ENCODE measurements at places on chromosomes 7 and 10.
A peak's percentile ranks its signal among the peaks of the same experiment; 100 is the strongest.

DNA sequence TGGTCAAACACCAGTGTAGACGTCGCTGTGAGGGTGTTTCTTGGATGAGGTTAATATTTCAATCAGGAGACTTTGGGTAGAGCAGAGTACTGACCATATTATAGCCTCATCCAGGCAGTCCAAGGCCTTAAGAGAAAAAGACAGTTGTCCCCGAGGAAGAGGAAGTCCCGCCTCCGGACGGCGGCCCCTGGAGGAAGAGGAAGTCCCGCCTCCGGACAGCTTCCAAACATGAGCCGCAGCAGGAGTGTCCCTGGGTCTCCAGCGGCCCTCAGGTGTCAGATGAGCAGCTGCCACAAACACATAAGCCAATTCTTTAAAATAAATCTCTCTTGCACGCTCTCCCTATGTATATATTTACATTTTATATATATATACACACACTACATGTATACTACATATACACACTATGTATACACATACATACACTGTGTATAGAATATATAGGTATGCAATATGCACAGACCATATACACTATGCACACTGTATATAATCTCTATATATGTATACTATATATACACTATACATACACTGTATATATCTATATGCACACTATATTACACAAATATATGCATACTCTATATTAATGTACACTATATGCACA is 37.5 kb downstream of the PWWP2B start:
- DNase-seq, result peak; percentile 79

DNA sequence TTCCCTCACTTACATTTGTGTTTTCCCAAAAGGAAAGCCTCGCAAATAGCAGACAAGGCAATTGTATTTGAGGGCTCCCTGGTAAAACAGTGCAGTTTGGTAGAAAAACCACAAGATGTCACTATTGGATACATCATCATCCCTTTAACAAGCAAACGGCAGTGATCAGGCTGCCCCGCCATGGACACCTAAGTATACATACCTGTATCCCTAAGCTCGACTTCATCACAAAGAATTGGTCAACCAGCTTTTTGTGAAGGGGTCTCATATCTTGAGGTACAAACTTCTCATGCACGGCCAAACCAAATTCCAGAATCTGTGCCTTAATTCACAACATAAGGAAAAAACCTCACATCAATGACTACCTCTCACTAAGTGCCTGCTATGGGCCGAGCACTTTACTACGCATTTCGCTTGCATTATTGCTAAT is 179.5 kb upstream of the IMMP2L start:
- peak; percentile 70 for DNase-seq

DNA sequence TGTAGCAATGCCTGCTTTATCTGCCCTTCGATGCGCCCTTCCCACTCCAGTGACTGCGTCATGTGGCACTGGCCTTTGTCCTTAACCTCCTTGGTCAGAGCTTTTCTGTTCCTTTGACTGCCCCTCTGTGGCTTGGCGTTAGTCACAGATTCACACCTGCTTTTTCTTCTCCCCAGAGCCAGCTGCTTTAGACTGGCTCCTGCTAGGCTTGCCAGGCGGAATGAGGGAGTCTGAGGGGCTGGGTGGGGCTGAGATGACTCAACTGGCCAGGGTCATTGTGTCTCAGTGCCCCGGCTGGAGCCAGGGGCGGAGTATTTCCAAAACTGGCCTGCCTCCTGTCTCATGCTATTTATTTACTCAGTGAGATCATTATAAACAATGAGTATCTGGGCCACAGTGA is 194.1 kb downstream of the EMX2 start:
- no peak for DNase-seq

GRCh38 chr10:73413108-73413527 is 740 bp downstream of the ANXA7 start:
- peak; percentile 67 for DNase-seq

DNA sequence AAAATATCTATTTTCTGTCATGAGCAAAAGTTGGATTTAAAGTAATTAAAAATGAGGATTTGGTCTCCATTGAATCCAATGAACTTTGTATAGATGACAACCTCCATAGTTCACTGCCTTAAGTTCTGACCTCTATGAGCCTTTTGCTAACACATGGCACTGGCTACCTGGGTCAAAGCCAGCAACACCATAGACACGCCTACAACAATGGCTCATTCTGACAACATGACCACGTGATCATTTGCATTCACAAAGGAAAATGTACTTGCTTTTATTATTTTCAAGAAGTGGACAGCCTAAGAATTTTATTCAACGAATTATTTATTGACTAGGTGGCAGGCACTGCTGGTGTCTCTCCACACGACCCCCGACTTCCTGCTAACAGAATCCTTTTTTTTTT is 90.6 kb downstream of the CARD11 start:
- DNase-seq, result no peak

- no peak for DNase-seq
Observed at GRCh38 chr10:97494151-97494550, 4.1 kb downstream of the MMS19 start.

DNA sequence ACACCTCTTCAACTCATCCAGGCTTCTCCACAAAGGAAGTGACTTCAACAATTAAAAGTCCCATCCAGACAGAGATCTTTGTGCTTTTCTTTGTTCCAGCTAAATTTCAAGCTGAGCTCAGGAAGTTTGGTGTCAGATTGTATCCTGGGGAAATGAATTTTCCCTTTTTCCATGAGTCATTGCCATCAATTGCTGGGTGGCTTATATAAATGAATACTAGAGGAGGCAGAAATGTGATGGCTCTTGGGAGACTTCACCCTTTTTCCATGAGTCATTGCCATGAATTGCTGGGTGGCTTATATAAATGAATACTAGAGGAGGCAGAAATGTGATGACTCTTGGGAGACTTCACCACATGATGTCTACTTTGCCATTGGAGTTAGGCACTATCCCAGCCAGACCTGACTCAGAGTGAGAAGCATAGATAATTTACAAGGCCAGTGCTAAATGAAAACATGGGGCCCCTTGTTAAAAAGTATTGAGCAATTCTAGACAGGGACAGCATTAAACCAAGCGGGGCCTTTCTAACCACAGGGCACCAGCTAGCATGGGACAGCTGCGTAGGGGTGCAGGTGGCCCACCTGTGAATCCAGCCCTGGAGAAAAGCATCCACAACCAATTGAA is 339.2 kb upstream of the PODXL start:
- no peak for DNase-seq

DNA sequence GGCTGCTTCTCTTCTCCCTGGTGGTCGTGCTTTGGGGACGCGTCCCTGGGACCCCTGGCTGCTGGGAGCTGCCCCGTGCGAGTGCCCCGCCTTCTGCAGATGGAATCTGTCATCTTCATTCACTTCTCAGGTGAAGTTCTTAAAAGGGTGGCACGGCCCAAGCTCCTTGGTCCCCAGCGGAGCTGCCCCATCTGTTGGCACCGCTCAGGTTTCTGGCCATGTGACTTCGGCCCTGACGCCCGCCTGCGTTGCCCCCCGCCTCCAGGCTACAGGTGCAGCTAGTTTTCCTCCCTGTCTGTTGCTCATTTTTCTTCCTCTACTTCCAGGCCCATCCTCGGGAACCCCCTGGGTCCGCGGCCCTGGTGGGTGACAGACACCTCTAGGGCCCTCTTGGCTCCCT is 6.8 kb upstream of the NKX6-2 start:
- DNase-seq, result no peak

- DNase-seq, result no peak
Observed at GRCh38 chr10:111874576-111874975, 309.0 kb downstream of the GPAM start.

DNA sequence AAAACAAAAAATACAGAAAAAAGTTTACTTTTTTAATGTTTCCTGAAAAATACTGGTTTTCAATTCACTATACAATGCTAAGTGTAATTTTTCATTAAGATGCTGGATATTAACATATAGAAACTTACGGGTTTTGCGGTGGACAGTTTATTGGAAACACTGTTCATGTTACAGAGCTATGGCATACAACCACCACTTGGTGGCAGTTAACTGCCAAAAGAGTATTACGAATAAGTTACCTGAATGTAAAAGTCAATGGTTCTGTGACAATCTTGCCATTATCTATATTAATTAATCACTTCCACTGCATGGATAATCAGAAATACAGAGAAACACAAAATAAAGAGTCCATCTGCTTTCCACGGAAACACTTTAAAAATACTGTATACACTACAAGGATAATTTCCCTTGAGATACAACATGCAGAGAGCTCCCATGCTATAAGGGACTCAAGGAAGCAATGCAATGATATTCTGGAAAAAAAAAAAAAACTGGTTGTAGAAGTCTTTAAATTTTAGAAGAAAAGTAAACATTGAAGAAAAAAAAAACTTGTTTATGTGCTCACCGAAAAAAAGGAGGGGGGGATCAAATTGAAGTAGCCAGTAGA is 97.0 kb downstream of the TPK1 start:
- DNase-seq, result peak; percentile 44

- no peak for DNase-seq
Observed at GRCh38 chr7:83415840-83416239, 233.1 kb downstream of the SEMA3E start.

DNA sequence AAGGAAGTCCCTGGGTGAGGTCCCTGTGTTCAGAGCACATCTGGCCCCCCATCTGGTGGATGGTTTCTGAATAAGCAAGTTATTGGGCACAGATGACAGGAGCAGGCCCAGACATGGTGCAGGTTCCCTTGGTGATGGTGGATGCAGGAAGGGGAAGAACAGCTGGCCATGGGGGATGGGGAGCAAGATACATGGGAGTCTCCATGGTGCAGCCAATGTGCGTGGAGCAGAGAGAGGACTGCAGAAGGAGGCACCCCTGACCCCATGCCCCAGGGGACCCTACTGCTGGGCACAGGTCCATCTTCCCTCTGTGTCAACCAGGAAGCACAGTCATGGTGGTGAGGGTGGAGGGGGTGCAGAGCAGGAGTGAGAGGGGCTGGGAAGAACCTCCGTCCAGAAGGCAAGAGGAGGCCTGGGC is 43.8 kb upstream of the RABGEF1 start:
- peak; percentile 19 for DNase-seq

DNA sequence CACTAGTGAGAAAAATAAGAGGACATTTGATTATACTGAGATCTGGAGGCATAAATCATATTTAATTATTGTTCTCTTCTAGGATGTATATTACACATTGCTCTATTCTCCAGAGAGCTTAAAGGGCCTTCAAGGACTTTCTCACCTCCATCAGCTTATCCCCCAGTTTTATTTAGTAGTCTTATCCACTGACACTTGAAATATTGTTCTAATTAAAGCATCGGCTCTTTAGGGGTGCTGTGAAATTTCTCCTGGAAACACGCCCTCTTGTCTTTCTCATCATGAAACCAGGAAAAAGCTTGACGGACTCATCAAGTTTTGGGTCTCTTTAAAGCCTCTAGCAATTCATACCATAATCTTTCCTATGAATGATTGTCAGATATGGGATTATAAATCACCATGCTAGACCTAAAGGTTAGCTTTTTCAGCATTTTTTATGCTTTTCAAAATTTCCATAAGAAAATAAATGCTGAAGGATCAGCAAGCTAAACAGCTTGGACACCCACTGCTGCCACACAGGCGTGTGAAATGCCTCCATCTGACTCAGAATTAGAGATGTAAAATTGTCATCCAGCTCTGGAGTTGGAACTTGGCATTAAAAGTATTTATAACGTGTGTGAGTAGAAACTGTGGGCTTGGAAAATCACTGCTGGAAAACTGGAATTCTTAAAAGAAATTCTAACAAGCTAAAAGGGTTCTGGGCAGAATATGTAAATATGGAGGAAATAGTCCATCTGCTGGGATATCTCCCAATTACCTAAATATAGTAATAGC is 216.3 kb downstream of the CHRM2 start:
- DNase-seq, result no peak

All from Kasumi-1 (cell line).